ENCODE measurements at places on chromosomes 3 and 15. TPM values are rescaled to one million over a fixed set of nuclear protein-coding genes. Genes with fewer than 3 reads are reported as not detected.

GRCh38 chr3:64341296-64341695, 116.0 kb upstream of the PRICKLE2 start:
- no peak for DNase-seq
- H3K27ac ChIP-seq, result no peak overlapping the region
- no peaks in the 10 kb centered on the region for H3K4me1 ChIP-seq
- H3K27me3 ChIP-seq, result no peaks in the 10 kb centered on the region

- H3K4me1 ChIP-seq, result no peaks in the 10 kb centered on the region
- H3K27me3 ChIP-seq, result no peaks in the 10 kb centered on the region
- no peak for DNase-seq
- H3K27ac ChIP-seq, result no peak overlapping the region
- H3K36me3 ChIP-seq, result no peaks in the 10 kb centered on the region
Observed at GRCh38 chr15:99668533-99669182, 64.6 kb downstream of the LYSMD4 start.

DNA sequence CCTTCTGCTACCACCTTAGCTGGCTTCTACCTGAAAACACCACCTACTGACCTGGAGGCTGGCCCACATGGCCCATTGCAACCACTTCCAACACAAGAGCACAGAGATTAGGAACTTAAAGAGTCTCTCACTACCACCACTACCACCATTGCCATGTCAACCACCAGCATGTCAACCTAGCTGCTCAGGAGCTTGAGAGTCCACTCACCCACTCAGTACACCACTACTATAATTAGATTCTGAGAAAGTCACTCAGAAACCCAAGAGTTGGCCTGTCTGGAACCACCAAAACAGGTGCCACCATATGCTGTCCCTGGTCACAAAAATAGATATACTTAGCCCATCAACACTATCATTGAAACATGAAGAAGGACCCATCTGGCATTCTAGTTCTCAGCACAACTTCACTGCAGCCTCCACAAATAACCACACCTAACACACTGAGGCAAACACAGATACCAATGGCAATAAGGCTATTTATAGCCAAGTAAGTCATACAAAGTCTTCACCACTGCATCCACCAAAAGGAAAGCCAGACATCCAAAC, 806.7 kb upstream of the EPHA6 start:
- H3K27ac ChIP-seq, result no peak overlapping the region
- no peaks in the 10 kb centered on the region for H3K36me3 ChIP-seq
- DNase-seq, result no peak
- no peaks in the 10 kb centered on the region for H3K27me3 ChIP-seq
- no peak overlapping the region for H3K4me3 ChIP-seq

DNA sequence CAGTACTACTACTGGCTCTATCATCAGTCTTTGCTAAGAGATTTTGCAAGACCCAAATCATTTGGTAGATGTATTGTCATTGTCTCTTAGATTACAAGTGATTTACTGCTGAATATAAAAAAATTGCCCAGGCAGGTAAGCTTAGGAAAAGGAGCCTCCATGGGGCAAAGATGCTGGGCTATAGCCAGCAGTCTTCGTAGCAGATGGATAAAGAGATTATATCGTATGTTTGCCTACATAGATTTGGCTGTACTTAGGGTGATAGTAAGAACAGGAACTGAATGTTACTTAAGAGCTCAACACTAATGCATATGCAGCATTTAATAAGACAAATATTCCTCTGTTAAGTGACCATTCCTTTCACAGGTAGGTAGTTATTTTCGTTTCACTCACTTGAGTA, 48.9 kb downstream of the PTPRG start:
- DNase-seq, result no peak
- no peak overlapping the region for H3K27ac ChIP-seq
- H3K27me3 ChIP-seq, result no peaks in the 10 kb centered on the region
- no peaks in the 10 kb centered on the region for H3K4me1 ChIP-seq
- no peaks in the 10 kb centered on the region for H3K36me3 ChIP-seq
- H3K4me3 ChIP-seq, result no peak overlapping the region

GRCh38 chr3:32551496-32551895, 19.2 kb downstream of the DYNC1LI1 start:
- H3K27ac ChIP-seq, result no peak overlapping the region
- no peaks in the 10 kb centered on the region for H3K27me3 ChIP-seq
- no peak for DNase-seq

DNA sequence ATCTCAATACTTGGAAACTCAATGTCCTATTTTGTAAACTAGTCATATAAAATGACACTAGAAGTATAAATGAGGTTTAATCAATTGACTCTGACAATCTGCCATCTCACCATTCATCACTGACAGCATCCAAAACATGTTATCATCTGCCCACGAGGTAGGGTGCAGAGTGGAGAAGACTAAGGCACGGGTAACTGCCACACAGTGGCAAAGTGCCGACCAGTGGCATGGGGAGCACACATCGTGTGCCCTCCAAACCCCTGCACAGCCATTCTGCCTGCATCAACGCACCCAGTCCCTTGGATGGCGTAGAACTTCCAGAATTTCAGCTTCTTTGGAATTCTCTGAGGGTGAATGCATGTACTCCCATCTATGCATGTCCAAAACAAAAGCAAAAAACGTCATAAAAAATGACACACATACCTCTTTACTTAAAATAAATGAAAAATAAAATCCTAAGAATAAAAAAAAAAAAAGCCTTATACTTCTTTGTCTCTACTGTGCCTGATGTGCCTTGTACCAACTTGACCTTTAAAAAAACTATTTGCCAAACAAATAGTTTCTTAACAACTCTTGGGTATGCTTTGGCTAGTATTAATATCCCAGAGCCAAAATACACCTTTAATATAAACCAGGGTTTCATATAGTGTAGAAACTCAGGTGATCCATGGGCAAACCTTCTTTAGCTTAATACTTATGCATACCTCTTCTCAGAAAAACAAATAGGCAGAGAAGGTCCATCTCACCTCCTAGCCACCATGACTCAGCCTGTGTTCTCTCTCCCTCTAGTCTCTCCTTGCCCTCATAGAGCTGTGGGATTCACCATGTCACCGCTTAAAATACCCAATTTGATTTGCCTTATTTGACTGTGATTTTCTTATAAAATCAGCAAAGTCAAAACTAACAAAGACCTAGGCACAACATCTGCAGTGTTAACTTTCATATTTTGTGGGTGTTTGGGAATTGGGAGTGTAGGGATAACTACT, 12.7 kb downstream of the CPOX start:
- H3K4me1 ChIP-seq, result peaks cover 10% of the 10 kb centered on the region
- no peak overlapping the region for H3K27ac ChIP-seq
- no peak for DNase-seq
- peaks cover 68% of the 10 kb centered on the region for H3K36me3 ChIP-seq
- H3K27me3 ChIP-seq, result no peaks in the 10 kb centered on the region

GRCh38 chr3:13569201-13569600, 20.3 kb downstream of the FBLN2 start:
- H3K27me3 ChIP-seq, result peaks cover 4% of the 10 kb centered on the region
- H3K27ac ChIP-seq, result no peak overlapping the region
- no peaks in the 10 kb centered on the region for H3K36me3 ChIP-seq
- no peak overlapping the region for H3K4me3 ChIP-seq
- peaks cover 51% of the 10 kb centered on the region for H3K4me1 ChIP-seq

GRCh38 chr3:73832426-73832825, 207.7 kb upstream of the PDZRN3 start:
- H3K4me1 ChIP-seq, result no peaks in the 10 kb centered on the region
- no peaks in the 10 kb centered on the region for H3K36me3 ChIP-seq
- H3K27ac ChIP-seq, result no peak overlapping the region
- no peaks in the 10 kb centered on the region for H3K27me3 ChIP-seq

DNA sequence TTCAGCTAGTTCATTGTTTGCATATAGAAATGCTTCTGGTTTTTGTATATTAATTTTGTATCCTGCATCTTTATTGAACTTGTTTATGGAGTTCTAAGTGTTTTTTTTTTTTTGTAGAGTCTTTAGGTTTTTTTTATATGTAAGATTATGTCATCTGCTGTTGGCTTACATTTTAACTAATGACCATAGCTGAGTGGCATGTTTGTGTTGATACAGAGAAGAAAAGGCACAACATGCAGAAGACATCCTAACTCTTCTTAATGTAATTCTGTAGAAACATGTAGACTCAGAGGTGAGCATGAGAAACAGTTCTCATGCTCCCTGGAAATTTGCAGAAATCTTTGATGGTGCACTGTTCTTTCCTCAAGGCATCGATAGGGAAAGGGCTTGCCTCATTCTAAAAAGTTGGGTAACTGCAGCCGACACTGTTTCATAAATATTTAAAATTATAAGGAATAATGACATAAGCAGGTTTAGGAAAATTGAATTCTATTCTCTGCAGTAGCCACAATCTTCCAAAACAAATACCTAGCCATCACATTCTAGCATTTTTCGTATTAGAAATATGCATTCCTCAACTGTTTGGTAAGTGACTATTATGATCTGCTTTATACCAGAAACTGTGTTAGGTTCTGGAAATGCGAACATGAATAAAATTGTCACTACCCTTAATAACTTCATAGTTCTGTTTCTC, 499.6 kb upstream of the KCNMB2 start:
- H3K27me3 ChIP-seq, result no peaks in the 10 kb centered on the region
- no peak overlapping the region for H3K27ac ChIP-seq
- no peaks in the 10 kb centered on the region for H3K36me3 ChIP-seq
- DNase-seq, result no peak
- H3K4me3 ChIP-seq, result no peak overlapping the region

- no peak for DNase-seq
- H3K27me3 ChIP-seq, result no peaks in the 10 kb centered on the region
- H3K4me1 ChIP-seq, result no peaks in the 10 kb centered on the region
- no peak overlapping the region for H3K27ac ChIP-seq
- H3K4me3 ChIP-seq, result no peak overlapping the region
- H3K36me3 ChIP-seq, result no peaks in the 10 kb centered on the region
Observed at GRCh38 chr3:172908771-172909270, 158.3 kb downstream of the ECT2 start.

GRCh38 chr3:21310161-21310560, 440.8 kb downstream of the ZNF385D start:
- no peaks in the 10 kb centered on the region for H3K36me3 ChIP-seq
- no peak overlapping the region for H3K4me3 ChIP-seq
- no peaks in the 10 kb centered on the region for H3K4me1 ChIP-seq
- H3K27me3 ChIP-seq, result no peaks in the 10 kb centered on the region

DNA sequence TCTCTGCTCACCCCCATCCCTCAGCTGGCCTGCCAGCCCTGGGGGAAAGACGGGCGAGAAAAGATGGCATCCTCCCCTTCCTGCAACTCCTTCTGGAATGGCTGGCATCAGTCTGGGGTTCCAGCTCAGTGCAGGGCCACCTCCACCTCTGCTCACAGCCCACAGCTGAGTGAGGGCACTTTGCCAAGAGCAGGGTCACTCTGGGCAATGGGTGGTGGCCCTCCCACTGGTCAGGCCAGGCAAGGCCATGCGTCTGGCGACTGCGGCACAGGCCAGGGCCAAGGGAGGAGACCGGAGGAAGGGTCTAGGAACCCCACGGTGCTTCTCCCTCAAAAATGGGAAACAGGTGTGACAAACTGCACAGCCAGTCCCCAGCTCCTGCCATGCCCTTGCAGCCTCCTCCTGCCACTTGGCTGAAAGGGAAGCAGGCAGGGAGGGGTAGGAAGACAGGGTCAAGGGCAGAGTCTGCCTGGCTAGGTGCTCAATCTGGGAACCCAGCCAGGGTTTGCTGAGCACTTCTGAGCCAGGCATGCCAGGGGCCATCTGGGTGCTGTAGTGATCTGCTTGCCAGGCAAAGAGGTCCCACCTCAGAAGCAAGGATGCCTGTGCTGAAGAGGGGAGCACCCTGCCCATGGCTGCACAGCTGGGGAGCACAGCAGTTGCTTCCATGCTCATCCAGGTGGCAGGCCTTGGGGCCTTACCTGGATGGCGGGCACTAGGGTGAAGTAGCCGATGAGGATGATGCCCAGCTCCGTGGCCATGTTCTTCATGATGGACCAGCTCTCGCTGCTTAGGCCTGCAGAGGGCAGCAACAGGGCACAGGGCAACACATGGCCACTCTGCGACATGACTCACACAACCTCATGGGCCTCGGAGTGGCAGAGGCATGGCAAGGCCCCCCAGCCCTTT, 41.2 kb downstream of the PTPN23 start:
- peaks cover 82% of the 10 kb centered on the region for H3K36me3 ChIP-seq
- DNase-seq, result no peak
- H3K4me1 ChIP-seq, result peaks cover 48% of the 10 kb centered on the region
- peak overlapping the region; percentile 61 for H3K27ac ChIP-seq
- H3K27me3 ChIP-seq, result no peaks in the 10 kb centered on the region
- no peak overlapping the region for H3K4me3 ChIP-seq

DNA sequence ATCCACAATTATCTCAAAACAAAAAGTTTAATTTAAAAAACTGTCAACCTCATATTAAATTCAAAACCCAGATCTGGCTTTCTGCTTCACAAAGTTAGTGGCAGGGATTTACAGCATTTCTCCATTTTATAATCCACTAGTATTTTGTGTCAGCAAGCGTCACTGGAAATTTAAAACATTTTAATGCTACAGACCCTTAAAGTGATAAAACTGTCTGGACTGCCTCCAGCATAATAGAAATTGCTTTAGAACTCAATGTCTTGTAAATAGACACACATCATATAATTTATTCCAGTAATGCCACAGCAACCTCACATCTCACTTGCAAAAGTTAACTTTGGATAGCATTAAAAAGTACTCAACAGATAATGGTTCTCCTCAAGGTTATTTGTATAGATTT, 116.1 kb downstream of the ULK4 start:
- H3K36me3 ChIP-seq, result no peaks in the 10 kb centered on the region
- H3K4me3 ChIP-seq, result no peak overlapping the region
- H3K27ac ChIP-seq, result no peak overlapping the region

- no peak for DNase-seq
- no peaks in the 10 kb centered on the region for H3K36me3 ChIP-seq
- H3K4me1 ChIP-seq, result no peaks in the 10 kb centered on the region
- no peak overlapping the region for H3K27ac ChIP-seq
- H3K4me3 ChIP-seq, result no peak overlapping the region
Observed at GRCh38 chr3:29083081-29083480, 197.8 kb upstream of the RBMS3 start.

DNA sequence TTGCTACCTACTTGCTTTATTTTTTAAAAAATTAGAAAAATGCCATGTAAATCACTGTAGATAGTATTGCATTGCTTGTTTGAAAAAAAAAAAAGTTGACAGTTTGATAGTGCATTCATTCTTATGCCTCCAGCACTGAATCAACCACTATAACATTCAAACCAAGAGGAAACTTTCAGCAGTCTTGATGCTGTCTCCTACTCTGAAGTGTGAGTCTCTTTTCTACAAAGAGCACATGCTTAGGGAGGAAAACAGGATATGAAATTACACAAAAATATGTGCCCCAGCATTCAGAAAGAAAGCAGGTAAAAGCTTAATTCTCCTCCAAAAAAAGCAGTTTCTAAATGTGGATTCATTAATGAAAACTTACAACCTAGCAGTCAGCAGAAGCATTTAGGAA, 78.3 kb downstream of the ZBTB20 start:
- no peaks in the 10 kb centered on the region for H3K36me3 ChIP-seq
- H3K27ac ChIP-seq, result no peak overlapping the region
- DNase-seq, result no peak

GP5 gene
- total RNA-seq, result not detected

OR5K2 gene
- not detected for total RNA-seq

RARRES1 gene
- total RNA-seq, result not detected

IL16 gene
- total RNA-seq, result 16.0 TPM

CCDC12 gene
- total RNA-seq, result 75.2 TPM

ROBO2 gene
- 1.7 TPM for total RNA-seq

RAB6B gene
- total RNA-seq, result 11.4 TPM

PARP15 gene
- total RNA-seq, result 0.38 TPM

ZNF35 gene
- 13.1 TPM for total RNA-seq

Measured in K562 (cell line).